IMR-90 (cell line): ENCODE measurements at places on chromosomes 1 and 21. TPM values are rescaled to one million over a fixed set of nuclear protein-coding genes. Genes with fewer than 3 reads are reported as not detected.

KCNE2 gene
- not detected in 2 replicates for total RNA-seq

TSACC gene
- total RNA-seq = not detected in 2 replicates

- peak overlapping the region; percentile 69 for H3K27ac ChIP-seq
- no peak overlapping the region for H3K4me3 ChIP-seq
- no peaks in the 10 kb centered on the region for H3K27me3 ChIP-seq
- peaks cover 2% of the 10 kb centered on the region; the same call in 1 of the 2 replicates for H3K4me1 ChIP-seq
- DNase-seq = peak; percentile 87
- no peaks in the 10 kb centered on the region for H3K36me3 ChIP-seq
These were observed 151.9 kb downstream of the TNFSF18 start for GRCh38 chr1:172898866-172899265.

SH3BGR gene
- 1.1 and 1.6 TPM in 2 replicates for total RNA-seq

LRRC52 gene
- not detected in 2 replicates for total RNA-seq

- no peak overlapping the region for H3K4me3 ChIP-seq
- H3K27me3 ChIP-seq = no peaks in the 10 kb centered on the region
- H3K36me3 ChIP-seq = no peaks in the 10 kb centered on the region
- DNase-seq = no peak
- no peak overlapping the region for H3K27ac ChIP-seq
These were observed 483.3 kb upstream of the ADAMTS5 start for GRCh38 chr21:27450216-27450615.

- H3K4me1 ChIP-seq = peaks cover 1% of the 10 kb centered on the region; the same call in 1 of the 2 replicates
- H3K27me3 ChIP-seq = no peaks in the 10 kb centered on the region
- no peaks in the 10 kb centered on the region for H3K36me3 ChIP-seq
- DNase-seq = no peak
These were observed 30.2 kb downstream of the DISC1 start for GRCh38 chr1:231656741-231657140.

CD244 gene
- not detected in 2 replicates for total RNA-seq

DNA sequence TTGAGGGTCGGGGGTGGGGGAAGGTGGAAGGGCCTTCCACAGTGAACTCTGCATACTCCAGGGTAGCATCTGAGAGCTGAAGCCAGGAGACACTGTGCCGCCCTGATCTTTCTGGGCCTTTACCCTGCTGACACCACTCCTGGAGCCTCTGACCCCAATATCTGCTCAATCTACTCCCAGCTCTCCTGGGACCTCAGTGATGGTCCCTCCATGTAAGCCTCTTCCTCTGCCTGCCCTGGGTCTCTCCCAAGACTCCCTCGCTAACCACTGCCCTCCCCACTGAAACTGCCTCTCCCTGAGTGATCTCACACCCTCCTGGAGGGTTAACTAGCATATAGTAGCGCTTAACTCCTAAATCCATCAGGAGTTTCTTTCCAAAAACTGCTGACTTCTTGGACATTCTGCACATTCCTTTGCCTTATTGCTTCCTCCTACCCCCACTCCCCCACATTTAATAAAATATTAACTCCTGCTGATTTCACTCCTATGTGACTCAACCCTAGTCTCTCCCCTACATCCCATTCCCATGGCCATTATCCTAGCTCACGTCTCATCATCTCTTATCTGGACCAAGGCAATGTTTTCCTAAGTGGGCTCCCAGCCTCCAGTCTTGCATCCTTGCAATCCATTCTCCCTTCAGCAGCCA lies 145.6 kb downstream of the HMGB4 start:
- no peak for DNase-seq
- no peaks in the 10 kb centered on the region for H3K27me3 ChIP-seq
- no peaks in the 10 kb centered on the region for H3K36me3 ChIP-seq
- no peak overlapping the region for H3K27ac ChIP-seq
- H3K4me1 ChIP-seq = no peaks in the 10 kb centered on the region

DNA sequence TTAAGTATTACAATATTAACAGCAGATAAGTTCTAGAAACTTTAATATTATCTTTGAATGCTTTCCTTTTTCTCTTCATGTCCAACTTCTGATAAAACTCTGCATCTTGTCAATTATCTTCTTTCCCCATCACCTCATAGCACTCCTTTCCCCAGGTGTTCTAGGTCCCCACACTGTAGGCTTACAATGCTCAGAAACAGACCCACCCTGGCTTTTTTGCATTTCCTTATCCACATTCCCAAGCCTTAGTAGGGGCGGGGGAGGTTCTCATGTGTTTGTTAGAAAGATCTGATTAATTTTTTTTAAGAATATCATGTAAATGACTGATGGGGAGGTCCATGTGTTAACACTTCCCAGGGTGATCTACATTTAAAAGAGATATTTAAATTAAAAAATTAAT lies 63.9 kb downstream of the PLPPR4 start:
- no peak for DNase-seq
- no peaks in the 10 kb centered on the region for H3K4me1 ChIP-seq
- no peak overlapping the region for H3K4me3 ChIP-seq

OR14K1 gene
- not detected in 2 replicates for total RNA-seq

ATP1A4 gene
- total RNA-seq = not detected in 2 replicates

- H3K4me3 ChIP-seq = peak overlapping the region; percentile 50
- H3K27ac ChIP-seq = no peak overlapping the region; the same call in 1 of the 2 replicates
- no peaks in the 10 kb centered on the region for H3K4me1 ChIP-seq
- peaks cover 10% of the 10 kb centered on the region for H3K27me3 ChIP-seq
- H3K36me3 ChIP-seq = peaks cover 16% of the 10 kb centered on the region
These were observed 31.7 kb downstream of the PRMT2 start for GRCh38 chr21:46666941-46667740.

DNA sequence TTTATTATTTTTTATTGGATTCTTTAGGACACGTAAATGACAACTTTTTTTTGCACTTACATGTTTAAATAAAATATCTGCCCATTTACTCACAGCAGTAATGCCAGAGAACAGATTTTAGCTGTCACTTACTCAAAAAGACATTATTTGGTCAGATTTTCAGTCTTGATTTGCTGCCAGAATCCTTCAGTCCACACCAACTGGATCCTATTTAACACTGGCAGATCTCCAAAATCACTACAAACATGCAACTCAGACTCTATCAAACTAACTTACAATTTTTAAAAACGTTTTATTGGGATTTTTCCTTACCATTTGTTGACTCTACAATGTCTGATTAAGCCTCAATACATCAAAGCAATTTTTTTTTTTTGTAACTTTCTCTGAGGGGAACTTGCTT lies 11.1 kb downstream of the ATP6V1G3 start:
- no peaks in the 10 kb centered on the region for H3K36me3 ChIP-seq
- H3K27me3 ChIP-seq = no peaks in the 10 kb centered on the region
- H3K4me1 ChIP-seq = peaks cover 2% of the 10 kb centered on the region

- H3K4me1 ChIP-seq = no peaks in the 10 kb centered on the region
- H3K27me3 ChIP-seq = peaks cover 18% of the 10 kb centered on the region
- H3K27ac ChIP-seq = no peak overlapping the region
- no peak overlapping the region for H3K4me3 ChIP-seq
These were observed 50.7 kb upstream of the RHOU start for GRCh38 chr1:228684607-228685006.

DNA sequence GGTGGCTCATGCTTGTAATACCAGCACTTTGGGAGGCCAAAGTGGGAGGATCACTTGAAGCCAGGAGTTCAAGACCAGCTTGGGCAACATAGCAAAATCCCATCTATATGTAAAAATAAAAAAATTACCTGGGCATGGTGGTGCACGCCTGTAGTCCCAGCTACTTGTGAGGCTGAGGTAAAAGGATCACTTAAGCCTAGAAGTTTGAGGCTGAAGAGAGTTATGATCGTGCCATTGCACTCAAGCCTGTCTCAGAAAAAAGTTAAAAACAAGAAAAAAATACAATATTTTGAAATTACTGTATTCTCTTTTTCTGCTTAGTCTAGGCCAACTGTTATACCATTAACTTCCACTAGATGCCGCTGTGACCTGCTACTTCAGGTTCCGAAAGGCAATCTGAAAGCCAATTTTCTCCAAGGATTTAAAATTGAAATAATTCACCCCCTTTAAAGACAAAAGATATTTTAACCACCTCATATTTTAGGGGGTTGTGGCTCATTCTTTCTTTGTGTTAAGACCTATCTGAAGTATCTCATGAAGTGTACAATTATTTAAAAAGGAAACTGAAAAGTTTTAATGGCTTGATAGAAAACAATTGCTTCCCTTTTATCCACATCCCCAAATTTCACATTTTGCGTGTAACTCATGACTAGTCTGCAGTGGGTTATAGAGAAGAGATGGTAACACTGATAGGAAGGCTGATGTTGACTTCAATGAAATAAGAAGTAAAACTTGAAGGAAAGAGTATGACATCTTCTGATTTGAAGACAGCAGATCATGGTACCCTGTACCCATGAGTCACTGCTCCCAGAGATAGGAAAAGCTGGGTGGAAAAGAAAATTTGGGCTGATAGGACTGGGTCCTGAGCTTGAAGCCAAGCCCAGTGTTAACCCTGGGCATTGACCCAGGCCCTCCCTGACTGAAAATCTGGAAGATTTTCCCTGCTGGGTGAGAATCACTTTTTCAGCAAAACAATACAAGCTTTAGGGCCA lies 24.4 kb upstream of the CLDN14 start:
- no peak overlapping the region for H3K27ac ChIP-seq
- peaks cover 4% of the 10 kb centered on the region for H3K27me3 ChIP-seq
- no peak overlapping the region for H3K4me3 ChIP-seq

CYP4A11 gene
- total RNA-seq = not detected in 2 replicates

GRCh38 chr1:75092141-75092540 lies 42.0 kb upstream of the LHX8 start:
- no peak overlapping the region for H3K4me3 ChIP-seq
- no peak for DNase-seq
- no peaks in the 10 kb centered on the region for H3K4me1 ChIP-seq
- H3K36me3 ChIP-seq = no peaks in the 10 kb centered on the region
- H3K27ac ChIP-seq = no peak overlapping the region

GRCh38 chr1:228839656-228840055 lies 104.4 kb downstream of the RHOU start:
- DNase-seq = no peak
- peaks cover 18% of the 10 kb centered on the region for H3K4me1 ChIP-seq
- H3K36me3 ChIP-seq = no peaks in the 10 kb centered on the region
- no peak overlapping the region for H3K27ac ChIP-seq
- peaks cover 3% of the 10 kb centered on the region for H3K27me3 ChIP-seq

TCP10L gene
- not detected in 2 replicates for total RNA-seq

DNA sequence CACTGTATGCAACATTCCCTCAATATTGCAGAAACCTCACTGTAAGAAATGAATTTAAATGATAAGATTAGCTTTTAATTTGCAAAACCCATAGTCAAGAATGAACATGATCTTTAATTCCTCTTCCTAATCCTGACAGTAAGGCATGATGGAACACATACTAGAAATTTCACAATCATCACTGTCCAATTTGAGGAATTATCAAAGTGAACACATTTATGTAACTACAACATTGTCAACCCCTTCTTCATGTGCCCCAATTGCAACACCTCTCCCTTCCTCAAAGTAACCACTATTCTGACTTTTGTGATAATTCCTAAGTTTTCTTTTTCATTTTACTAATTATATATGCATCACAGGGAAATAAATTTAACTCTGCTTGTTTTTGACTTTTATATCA lies 103.1 kb downstream of the LHX8 start:
- no peak overlapping the region for H3K4me3 ChIP-seq
- H3K27ac ChIP-seq = no peak overlapping the region
- H3K27me3 ChIP-seq = no peaks in the 10 kb centered on the region
- no peaks in the 10 kb centered on the region for H3K4me1 ChIP-seq
- no peaks in the 10 kb centered on the region for H3K36me3 ChIP-seq
